ENCODE measurements at places on chromosomes 4 and X.

- no peak for DNase-seq
These were observed 17.9 kb upstream of the PDE5A start for GRCh38 chr4:119646347-119647071.

DNA sequence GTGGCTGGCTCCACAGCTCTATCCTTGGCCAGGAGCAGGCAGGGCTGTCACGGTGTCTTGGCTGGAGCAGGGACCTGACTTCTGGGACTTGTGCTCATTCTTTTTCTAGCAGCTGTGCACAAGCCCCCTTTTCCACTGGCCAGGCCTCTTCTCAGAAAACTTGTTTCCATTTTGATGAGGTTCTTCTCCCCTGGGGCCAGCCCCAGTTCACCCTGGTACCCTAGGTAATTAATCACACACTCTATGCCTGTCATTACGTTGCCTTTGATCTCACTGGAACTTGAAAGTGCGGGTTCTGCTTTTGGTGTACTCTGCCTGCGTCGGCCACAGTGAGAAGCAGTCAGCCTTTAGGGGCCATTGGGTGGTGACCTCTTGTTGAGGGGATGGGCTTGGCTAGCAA lies 26.6 kb downstream of the DRD5 start:
- no peak for DNase-seq

GRCh38 chr4:105351861-105352260 lies 122.0 kb downstream of the PPA2 start:
- no peak for DNase-seq

- peak; percentile 67 for DNase-seq
These were observed 118.0 kb downstream of the SLC4A4 start for GRCh38 chr4:71456841-71457240.

GRCh38 chrX:136021160-136021559 lies 35.9 kb downstream of the SLC9A6 start:
- DNase-seq = no peak

DNA sequence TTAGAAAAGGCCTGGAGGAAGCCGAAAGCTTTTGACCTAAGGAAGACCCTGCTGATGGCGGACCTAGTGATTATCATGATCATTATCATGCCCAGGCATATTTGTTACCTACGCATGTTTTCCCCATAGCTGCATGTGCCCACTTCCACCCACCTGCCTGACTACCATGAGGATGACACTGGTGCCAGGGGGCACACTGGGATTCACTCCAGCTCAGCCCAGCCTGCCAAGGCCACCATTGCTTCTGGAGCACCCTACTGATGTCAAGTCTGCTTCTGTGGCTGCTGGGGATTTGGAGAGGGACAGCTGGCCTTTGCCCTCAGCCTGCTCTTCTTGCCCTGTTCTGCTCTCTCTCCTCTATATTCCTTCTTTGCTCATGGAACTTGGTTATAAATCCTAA lies 124.7 kb upstream of the NALF2 start:
- DNase-seq = no peak

GRCh38 chrX:71102292-71102691 lies 4.2 kb downstream of the CXorf65 start:
- no peak for DNase-seq

GRCh38 chrX:109463784-109464183 lies 18.1 kb downstream of the GUCY2F start:
- DNase-seq = no peak

DNA sequence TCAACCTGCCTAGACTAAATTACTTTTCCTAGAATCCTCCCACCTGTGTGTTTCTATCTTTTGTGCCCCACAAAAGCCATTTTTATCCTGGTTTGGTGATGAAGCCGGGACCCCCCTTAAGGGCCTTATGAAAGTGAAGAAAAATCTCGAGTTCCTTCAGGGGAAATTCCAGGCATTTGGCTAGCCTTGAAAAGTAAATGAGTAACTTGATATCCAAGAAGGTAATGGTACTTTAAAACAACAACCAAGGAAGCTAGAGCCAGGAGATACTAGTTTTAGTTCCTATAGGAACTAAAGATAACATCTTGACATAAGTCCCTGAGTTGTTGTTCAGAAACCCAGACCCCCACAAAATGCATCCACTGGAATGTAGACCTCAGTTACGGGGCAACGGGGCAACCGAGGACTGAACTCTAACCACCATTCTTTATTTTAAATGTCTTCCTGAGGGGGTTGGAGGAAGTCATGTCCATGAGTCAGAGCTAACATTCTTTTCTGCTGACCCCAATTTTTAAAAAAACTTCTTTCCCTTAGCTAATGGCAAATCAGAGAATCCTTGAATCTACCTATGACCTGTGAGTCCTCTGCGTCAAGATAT lies 73.9 kb downstream of the VCX3A start:
- DNase-seq = peak; percentile 29

DNA sequence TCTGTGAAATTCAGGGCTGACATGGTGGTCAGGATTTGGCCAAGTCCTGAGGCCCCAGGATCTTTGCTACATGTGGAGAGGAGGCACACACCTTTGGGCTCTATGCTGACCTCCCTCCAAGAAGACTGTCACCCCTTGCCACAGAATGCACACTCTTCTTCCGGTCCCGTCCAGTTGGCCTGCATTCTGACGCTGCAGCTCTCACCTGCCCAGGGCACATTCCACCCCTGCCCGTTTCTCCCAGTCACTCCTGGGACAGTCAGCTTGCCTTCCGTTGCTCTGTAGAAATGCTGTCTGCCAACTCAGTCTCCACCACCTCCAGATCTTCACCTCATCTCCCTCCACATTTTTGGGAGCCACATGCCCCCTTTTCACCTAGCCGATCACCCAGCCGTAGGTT lies 76.7 kb downstream of the SHROOM2 start:
- DNase-seq = no peak

DNA sequence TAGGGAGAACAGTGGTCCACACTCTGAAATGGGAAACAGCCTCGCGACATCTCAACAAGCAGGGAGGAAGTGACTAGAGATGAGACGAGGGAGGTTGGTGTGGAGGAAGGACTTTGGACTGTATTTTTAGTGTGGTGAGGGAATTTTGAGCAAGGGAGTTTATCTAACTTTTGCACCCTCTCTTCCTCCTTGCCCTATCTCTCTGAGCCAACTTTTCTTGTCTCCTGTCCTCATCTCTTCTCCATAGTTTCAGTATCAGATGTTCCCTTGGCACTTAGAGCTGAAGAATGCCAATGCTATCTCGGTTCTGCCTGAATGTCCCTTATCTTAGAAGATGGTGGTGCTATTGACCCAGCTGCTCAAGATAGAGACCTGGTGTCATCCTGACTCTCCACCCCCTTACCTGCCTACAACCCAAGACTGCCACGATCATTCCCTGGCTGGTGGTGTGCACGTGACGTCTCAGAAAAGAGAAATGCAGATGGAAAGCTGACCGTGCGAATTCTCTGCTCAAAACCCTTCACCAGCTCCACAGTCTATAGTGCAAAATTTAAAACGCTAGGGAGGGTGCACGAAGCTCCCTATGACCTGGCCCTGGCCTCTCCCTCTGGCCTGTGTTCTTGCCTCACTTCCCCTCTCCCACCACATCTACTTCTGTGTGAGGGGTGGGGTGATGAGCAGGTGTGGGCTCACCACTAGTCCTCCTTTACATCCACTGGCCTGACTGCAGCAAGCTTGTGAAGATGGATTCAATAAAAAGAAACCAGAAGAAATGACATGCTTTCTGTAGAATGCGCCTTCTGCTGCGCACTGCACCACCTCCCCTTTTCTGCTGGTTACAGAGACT lies 20.9 kb downstream of the MPP1 start:
- no peak for DNase-seq

GRCh38 chr4:24956763-24957162 lies 43.9 kb upstream of the CCDC149 start:
- DNase-seq = no peak

All from kidney glomerular epithelial cell (primary cell).